Ascending aorta (tissue), 2 donors: ENCODE measurements at places on chromosomes 1 and 21. TPM values are rescaled to one million over a fixed set of nuclear protein-coding genes. Genes with fewer than 3 reads are reported as not detected.

- DNase-seq = no peak
- no peaks in the 10 kb centered on the region for H3K4me1 ChIP-seq
- peaks cover 3% of the 10 kb centered on the region for H3K27me3 ChIP-seq
Measured at GRCh38 chr1:34711485-34711884, 43.4 kb upstream of the GJB5 start.

DNA sequence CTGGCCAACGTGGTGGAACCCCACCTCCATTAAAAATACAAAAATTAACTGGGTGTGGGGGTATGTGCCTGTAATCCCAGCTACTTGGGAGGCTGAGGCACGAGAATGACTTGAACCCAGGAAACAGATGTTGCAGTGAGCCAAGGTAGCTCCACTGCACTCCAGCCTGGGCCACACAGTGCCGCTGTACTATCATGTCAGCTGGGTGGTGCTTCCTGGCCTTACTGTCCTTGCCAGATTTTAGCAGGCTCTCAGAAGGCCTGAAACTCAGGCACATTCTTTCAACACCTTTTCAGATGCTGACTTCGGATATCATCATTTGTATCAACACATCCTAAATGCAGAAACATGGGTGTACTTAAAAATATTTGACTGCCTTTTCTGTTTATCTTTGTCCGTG is 31.6 kb upstream of the NBL1 start:
- H3K36me3 ChIP-seq = peaks cover 4% of the 10 kb centered on the region
- H3K27me3 ChIP-seq = no peaks in the 10 kb centered on the region
- no peak overlapping the region for H3K27ac ChIP-seq
- H3K4me1 ChIP-seq = peaks cover 12% of the 10 kb centered on the region
- no peak for DNase-seq

GRCh38 chr1:178146436-178146835 is 52.5 kb downstream of the RASAL2 start:
- no peak overlapping the region for H3K4me3 ChIP-seq
- no peaks in the 10 kb centered on the region for H3K4me1 ChIP-seq
- no peak for DNase-seq
- no peaks in the 10 kb centered on the region for H3K36me3 ChIP-seq
- no peaks in the 10 kb centered on the region for H3K27me3 ChIP-seq

DNA sequence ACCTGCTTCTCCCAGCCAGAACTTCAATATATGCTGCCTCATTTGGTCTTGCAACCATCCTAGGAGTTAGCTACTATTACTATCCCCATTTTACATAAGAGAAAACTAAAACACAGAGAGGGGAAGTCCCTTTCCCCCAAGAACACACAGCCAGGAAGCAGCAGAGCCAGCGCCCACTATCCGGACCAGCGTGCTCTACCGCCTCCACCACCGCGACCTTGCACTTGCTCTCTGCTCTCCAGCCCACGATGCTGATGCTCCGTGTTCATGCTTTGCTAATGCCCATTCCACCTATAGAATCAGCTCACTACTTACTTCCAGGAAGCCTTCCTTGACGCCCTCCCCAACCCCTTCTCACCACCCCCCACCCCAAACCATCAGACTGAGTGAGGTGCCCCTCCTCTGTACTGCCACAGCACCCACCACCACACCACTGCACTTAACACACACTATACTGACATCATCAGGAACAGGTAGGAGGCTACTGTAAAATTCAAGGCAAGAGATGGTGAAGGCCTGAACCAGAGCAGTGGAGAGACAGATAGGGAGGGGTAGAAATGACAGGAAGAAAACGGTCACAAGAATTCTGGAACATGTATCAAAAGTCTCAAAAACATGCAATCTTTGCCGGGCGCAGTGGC is 9.4 kb downstream of the TMEM53 start:
- H3K4me1 ChIP-seq = no peaks in the 10 kb centered on the region
- no peaks in the 10 kb centered on the region for H3K36me3 ChIP-seq
- H3K27ac ChIP-seq = no peak overlapping the region
- no peak for DNase-seq
- H3K4me3 ChIP-seq = no peak overlapping the region

Gene LCE1F
- total RNA-seq = not detected

DNA sequence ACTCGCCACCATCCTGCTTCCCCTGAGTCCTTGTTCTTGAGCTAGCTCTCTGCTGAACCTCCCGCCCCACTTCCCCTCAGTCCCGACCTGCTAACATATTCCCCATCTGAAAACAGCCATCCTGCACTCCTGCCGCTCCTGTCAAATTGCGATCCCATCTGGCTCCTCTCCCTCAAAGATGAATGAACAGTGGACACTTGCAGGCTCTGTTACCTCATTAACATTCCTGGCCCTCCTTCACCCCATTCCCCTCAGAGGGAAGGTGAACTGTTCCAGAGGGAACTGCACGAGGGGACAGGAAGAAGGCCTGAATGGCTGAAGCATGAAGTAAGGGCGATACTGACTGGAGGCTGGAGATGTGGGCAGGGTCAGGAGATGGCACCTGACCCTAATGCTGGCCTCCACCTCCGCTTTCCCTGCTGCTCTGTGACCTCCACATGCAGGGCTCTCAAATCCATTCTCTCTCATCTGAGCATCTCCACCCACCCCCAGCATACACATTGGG is 7.4 kb upstream of the CELSR2 start:
- no peak for DNase-seq
- no peak overlapping the region for H3K4me3 ChIP-seq
- no peaks in the 10 kb centered on the region for H3K27me3 ChIP-seq
- H3K27ac ChIP-seq = no peak overlapping the region

Gene SPTA1
- not detected for total RNA-seq

DNA sequence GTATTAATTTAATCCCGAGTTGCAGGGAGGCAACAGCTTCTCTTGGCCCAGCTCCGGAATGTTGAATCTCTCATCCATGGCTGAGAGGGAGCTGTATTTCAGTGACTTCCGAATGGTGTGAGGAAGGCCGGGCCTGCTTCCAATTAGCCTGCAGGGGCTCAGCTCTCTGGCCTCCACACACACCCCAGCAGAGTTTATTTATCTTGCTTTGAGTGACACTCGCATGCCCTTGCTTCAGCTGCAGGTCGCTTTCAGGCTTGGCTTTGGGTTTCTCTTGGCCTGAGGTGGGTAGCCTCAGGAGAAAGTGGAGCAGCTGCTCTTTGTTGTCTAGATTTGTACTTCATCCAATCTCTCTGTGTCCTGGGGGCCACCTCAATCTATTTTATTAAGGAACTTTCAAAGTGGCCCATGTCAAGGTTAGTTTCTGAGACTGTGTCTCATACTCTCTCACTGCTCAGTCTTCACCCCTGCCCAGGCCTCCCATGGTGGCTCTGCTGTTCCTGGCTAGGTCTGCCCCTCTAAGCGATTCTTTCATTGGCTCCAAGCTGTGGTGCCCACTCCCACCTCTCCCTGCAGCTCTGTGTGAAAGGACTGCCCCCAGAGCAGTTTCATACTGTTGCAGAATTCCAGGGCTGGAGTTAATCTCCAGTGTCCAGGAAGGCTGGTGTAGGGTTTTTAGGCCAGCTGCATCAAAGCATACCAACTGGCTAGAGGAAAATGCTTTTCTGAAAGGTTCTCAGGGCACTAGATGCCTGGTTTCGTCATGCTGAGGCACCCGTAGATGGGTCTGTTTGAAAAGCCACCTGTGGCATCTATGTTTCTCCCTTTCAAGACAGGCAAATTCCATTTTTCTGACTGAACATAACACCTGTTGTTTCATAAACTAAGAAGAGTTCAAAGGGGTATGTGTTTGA is 153.5 kb downstream of the PLXNA2 start:
- no peak overlapping the region for H3K4me3 ChIP-seq
- H3K4me1 ChIP-seq = peaks cover 23% of the 10 kb centered on the region
- no peak for DNase-seq
- H3K36me3 ChIP-seq = peaks cover 36% of the 10 kb centered on the region
- no peaks in the 10 kb centered on the region for H3K27me3 ChIP-seq

GRCh38 chr1:93014168-93014567 is 52.9 kb upstream of the DIPK1A start:
- H3K4me3 ChIP-seq = no peak overlapping the region
- H3K36me3 ChIP-seq = no peaks in the 10 kb centered on the region
- no peaks in the 10 kb centered on the region for H3K4me1 ChIP-seq
- H3K27ac ChIP-seq = no peak overlapping the region

GRCh38 chr21:41722052-41723018 is 44.5 kb downstream of the RIPK4 start:
- no peak overlapping the region for H3K4me3 ChIP-seq
- DNase-seq = no peak
- no peaks in the 10 kb centered on the region for H3K27me3 ChIP-seq
- peaks cover 7% of the 10 kb centered on the region for H3K4me1 ChIP-seq
- no peaks in the 10 kb centered on the region for H3K36me3 ChIP-seq

DNA sequence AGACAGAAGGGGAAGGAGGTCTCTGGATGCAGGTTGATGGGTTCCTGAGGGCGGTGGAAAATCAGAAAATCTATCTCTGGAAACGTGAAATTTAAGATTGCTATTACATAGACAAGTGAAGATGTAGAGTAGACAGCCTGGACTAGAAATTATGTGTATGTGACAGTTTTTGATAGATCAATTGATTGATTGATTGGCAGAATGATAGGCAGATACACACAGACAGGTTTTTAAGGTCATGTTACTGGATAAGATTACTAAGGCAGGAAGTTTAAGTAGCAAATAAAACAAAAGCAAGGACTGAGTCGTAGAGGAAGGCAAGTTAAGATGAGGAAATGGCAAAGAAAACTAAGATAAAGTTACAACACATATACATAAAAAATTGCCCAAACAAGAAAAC is 124.7 kb downstream of the RGS21 start:
- DNase-seq = no peak
- H3K4me3 ChIP-seq = no peak overlapping the region
- H3K4me1 ChIP-seq = no peaks in the 10 kb centered on the region
- no peaks in the 10 kb centered on the region for H3K27me3 ChIP-seq

DNA sequence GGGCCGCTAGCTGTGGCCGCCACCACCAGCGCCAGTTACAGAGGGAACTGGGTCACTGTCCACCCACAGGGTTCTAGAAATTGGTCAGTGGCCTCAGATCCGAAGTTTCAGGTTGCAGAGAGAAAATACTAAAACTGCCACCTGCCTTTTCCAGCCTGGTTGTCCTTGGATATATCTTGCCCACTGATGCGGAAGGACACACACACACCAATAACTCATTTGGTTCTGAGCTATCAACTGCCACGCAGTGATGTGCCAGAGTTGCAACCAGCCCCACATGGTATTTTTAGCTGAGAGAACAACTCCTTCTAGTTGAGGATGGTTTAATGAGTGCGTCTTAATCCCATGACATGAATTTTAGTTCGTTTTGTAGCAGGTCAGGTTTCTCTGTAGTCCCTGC is 68.1 kb downstream of the SH3BGR start:
- no peaks in the 10 kb centered on the region for H3K27me3 ChIP-seq
- no peak for DNase-seq
- no peaks in the 10 kb centered on the region for H3K4me1 ChIP-seq
- no peak overlapping the region for H3K4me3 ChIP-seq
- no peak overlapping the region for H3K27ac ChIP-seq
- no peaks in the 10 kb centered on the region for H3K36me3 ChIP-seq
